NB4 (cell line): ENCODE measurements at places on chromosomes 5 and 9.

DNA sequence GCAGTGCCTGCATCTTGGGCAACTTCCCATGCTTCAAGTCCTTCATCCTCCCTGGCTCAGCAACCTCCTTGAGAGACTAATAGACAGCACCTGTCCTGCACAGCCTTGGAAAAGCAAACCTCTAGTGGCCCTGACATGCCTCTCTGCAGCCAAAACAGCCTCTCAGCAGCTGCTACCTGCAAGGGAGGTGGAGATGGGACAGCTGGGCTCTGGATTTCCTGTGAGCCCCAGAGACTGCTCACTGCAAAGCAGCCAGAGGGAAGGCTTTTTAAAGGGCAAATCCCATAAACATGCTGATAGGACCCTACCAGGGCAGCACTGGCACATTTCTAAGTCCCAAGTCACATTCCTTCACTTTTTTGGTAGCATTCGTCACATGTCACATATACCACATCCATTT lies 31.5 kb upstream of the MYORG start:
- DNase-seq, result no peak

GRCh38 chr5:130290219-130290618 lies 386.0 kb downstream of the CHSY3 start:
- no peak for DNase-seq

DNA sequence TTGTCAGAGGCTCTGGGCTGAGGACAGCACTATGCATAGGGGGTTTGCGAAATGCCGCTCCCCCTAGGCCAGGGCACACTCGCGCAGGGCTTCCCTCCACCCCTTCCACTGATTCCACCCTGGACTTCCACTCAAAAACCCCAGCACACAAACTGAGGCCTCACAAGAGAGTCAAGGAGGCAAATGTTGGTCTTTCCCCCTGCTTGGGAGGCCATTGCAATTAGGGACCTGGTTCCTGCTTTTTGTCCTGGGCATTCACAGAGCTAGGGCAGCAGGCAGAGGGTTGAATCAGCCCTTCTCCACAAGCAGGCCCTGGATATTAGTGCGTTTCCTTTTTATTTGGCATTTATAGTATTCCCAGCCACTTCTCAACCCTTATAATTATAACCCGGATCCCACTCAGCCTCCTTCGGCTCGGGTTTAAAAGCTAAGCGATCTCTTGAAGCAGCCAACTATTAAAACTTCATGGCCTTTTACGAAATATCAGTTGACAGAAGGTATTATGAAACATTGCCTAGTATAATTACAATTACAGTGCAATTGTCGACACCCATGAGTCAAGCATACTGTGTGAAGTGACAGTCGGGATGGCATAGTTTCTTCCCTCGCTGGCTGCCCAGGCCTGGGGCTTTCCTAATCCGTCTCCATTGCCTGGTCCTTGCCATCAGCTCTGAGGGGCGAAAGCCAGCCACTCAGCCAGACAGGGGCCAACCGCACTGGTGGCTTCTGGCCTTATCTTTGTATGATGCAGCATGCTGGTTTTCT lies 285.5 kb upstream of the MAP3K1 start:
- peak; percentile 81 for DNase-seq

GRCh38 chr9:2764353-2764752 lies 47.0 kb downstream of the KCNV2 start:
- DNase-seq, result peak; percentile 80

- DNase-seq, result peak; percentile 4
Measured at GRCh38 chr5:117859176-117859575, 1129.2 kb downstream of the DTWD2 start.

- DNase-seq, result no peak
Measured at GRCh38 chr5:1704676-1705075, 95.0 kb downstream of the MRPL36 start.

DNA sequence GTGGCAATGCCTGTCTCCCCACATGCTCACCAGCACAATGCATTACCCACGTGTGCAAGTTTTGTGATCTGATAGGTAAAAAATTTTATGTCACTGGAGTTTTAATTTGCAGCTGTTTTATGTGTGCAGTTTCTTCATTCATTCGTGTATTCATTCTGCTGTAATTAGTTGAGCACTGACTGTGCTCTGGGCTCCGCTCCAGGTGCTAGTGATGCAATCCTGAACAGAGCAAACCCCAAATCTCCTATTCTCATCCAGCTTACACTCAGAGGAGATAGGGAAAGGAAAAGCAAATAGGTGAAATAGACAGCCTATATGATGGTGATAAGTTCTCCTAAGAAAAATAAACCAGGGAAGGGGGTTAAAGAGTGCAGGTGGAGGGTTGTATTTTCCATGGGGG lies 148.4 kb downstream of the TENT4A start:
- no peak for DNase-seq

DNA sequence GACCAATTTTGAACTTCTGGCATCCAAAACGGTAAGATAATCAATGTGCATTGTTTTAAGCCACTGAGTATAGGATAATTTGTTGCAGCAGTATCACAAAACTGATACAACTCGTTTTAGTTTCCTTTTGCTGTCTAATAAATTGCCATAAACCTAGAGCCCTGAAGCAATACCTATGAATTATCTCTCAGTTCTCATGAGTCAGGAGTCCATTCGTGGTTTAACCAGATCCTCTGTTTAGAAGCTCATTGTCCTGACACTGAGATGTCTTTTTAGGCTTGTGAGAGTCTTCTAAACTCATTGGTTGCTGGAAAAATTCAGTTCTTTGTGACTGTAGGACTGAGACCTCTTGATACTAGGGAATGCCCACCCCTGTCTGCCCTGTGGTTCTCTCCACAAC lies 262.9 kb downstream of the SEMA5A start:
- no peak for DNase-seq

DNA sequence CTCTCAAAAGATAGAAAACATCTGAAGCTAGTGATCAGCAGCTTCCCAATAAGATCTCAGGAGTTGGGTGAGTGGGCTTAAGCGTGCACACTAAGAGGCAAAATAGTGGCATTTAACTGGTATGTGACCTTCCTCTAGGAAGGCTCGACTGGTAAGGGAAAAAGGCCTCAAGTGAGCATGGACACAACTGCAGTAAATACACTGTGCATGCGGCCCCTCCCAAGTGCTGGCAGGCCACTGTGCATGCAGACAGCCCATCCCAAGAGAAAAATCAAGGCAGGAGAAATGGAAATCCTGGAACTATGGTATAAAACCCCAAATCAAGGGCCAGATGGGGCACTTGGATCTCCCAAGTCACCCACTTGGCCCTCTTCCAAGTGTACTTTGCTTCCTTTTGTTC lies 112.7 kb downstream of the SMC2 start:
- no peak for DNase-seq

GRCh38 chr5:10393491-10393890 lies 40.0 kb downstream of the MARCHF6 start:
- no peak for DNase-seq

DNA sequence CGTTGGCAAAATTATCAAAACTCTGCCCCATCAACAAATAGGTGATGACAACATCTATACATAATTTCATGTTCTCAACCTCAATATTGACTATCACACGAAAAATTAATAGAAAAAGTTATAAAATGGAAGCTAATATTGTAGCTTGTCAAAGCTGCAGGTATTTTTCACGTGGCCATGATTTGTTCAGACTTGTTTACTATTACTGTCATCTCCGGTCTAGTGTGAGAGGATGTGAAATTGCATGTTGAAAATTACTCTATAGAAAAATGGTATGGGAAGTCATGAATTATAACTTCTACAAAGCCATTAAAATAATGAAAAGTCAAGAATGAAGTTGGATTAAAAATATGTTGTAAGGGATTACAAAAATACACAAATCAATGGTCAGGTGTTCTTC lies 385.8 kb downstream of the PTPRD start:
- DNase-seq, result no peak

DNA sequence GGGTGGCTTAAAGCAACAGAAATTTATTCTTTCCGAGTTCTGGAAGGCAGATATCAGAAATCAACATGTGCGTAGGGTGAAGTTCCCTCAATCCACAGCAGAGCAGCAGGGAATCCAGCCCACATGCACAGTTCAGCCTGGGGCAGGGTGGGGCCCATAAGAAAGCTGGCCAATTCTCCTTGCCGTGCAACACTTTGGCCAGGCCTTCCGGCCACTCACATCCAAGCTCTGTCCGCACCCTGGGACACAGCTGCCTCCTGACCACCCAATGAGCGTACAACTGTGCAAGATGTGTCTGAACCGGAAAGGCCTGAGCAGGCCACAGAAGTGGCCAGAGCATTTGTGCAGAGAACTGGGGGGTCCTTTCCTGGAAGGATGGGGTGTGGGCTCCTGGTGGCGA lies 274.9 kb downstream of the GADD45G start:
- no peak for DNase-seq

GRCh38 chr9:5402217-5402616 lies 35.5 kb downstream of the PLGRKT start:
- peak; percentile 47 for DNase-seq

DNA sequence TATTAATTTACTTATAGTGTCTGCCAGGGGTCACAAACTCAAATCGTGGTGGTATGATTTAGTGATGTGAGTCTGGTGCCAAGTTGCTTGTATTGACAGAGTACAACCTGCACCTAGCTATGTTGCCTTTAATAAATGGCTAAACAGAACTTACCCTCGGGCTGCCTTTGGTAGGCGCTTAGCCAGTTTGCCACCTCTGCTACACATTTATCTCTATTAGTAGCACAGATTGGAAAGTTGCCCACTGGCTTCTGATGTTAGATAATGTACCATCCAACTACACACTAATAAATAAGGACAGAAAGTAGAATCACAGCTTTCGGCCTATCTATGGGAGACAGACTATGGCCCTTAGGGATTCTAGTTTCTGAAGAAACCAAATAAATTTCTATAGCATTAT lies 368.4 kb downstream of the MAN2A1 start:
- no peak for DNase-seq

DNA sequence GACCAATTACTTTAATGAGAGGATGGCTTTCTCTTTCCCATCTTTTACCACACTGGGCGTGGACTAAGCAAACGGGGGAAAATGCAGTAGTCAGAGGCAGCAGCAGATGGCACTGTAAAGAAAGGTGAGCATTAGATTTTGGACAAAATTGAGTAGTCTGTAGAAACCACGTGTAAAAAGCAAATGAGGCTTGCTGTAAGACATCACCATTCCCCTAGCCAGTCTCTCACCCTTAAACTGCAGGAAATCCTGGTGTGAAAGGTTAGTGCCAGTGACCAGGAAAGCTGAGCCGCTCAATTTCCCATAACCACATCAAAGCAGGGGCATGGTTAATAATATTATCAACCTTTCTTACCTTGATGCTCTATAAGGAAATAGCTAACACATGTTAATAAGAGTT lies 31.8 kb downstream of the SPATA31C2 start:
- peak; percentile 28 for DNase-seq

- DNase-seq, result no peak
Measured at GRCh38 chr5:60340965-60341471, 358.9 kb downstream of the DEPDC1B start.

DNA sequence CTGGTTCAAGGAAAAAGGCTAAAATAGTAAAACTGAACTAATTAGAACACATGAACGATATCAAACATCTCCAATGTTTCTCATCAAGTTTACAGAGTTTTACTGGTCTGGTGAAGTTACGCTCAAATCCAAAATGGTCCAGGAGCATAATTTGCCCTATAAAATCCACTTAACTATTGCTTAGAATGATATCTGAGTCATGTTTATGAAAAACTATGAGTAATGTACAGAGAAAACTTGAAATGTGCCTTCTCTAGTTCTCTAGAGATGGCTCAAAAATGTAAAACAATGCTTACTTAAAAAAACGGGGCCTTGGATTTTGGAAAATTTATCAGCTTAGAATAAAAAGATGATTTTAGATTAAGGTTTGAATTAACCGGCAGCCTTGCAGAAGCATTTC lies 108.1 kb downstream of the FBXW11 start:
- no peak for DNase-seq

GRCh38 chr9:10443181-10443867 lies 169.5 kb downstream of the PTPRD start:
- DNase-seq, result no peak

GRCh38 chr9:15276328-15276938 lies 30.6 kb downstream of the TTC39B start:
- no peak for DNase-seq

- DNase-seq, result no peak
Measured at GRCh38 chr5:35847961-35848360, 8.7 kb upstream of the IL7R start.

- DNase-seq, result no peak
Measured at GRCh38 chr5:11905206-11905605, 960 bp upstream of the CTNND2 start.

GRCh38 chr5:111425205-111425604 lies 87.1 kb downstream of the STARD4 start:
- no peak for DNase-seq

GRCh38 chr9:91033270-91033669 lies 231.7 kb downstream of the SYK start:
- no peak for DNase-seq

DNA sequence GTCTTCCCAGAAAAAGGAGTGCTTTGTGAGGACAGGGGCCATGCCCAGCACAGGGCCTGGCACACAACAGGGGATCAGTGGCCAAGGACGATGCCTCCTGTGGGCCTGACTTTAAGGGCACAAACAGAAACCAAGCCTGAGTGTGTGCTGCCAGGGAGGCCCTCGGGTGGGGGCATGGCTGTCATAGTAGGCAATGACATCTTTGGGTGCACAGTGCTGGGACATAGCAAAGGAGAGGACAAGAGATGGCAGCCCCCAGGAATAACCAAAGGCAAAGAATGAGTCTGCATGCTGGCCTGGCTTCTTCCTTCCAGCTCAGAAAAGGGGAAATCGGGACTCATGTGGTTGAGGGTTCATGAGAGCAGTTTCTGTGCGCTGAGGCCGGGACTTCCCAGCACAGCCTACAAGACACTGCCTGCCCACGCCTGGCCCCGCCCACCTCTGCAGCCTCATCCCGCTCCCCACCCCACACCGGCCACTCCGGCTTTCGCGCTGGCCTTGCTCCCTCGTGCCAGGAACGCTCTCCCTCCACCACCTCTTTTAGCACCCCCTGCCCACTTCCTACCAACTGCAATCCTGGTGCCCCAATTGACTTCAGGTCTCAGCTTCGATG lies 13.8 kb upstream of the LHX2 start:
- DNase-seq, result peak; percentile 77

DNA sequence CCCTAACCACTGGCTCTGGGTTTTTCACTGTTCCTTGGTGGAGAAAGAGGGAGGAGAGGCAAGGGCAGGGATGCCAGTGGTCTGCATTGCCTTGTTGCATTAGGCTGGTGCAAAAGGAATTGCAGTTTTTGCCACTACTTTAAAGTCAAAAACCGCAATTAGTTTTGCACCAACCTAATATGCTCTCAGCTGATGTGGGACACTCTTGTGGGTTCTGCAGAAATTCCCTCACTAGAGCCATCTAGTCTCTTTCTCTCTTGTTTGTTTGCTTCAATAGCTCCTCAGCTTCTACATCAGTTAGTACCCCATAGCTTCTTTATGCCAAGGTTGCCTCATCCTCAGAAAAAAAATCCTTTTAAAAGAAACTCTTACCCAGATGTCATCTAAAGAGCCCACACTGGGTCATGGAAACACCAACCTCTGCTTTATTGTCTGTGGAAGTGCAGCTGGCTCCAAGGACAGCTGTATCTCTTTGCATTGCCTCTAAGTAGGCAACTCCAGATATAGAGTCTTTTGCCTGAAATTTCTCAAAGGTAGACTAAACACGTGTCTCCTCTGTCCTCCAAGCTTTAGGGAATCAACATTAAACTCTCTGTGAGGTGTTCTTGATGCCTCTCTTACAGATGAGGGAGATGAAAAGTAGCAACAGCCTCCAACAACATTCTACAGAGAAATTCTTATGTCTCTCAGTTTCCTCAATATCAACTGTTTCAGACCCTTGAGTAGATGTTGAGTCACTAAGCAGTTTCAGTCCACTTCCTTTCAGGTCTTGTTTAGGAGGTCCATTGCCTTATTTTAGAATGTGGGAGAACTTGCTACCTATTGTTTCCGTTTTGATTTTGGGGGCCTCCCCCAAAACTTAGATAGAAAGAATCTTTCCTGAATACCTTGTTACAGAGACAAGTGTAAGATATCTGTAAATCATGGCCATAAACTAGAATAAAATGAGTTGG lies 84.9 kb upstream of the MEF2C start:
- DNase-seq, result no peak
